ENCODE measurements at places on chromosomes 7 and 10. TPM values are rescaled to one million over a fixed set of nuclear protein-coding genes. Genes with fewer than 3 reads are reported as not detected.
A peak's percentile ranks its signal among the peaks of the same experiment; 100 is the strongest.

DNA sequence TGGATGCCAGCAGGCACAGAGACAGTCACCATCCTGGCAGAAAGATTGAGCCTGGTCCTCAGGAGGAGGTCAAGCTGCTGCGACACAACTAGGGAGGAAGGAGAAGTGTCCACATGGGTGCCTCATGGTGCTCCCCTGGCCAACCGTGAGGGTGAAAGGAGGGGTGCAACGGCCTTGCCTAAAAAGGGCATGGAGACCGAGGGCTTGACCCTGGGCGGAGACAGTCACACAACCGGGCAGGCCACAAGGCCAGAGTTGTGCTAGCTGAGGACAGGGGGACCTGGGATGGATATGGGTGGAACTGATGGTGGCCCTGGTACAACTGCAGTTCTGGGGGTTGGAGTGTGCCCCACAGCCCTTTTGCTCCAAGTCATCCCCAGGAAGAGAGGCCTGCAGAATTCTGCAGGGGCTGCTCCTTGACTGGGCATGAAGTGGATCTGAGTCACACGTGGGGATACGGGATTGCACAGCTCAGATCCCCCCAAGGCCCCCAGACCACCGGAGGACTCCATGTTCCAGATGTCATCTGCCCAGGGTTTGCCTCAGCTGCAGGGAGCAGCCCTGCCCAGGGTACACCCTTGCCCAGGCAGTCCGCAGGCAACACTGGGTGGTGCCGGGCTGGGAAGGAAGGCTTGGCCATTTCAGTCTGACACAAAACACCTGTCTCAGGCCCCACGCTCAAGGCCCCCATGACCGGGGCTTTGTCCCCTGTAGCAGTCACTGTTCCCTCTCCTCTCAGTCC is 602.3 kb upstream of the MGMT start:
- no peak for DNase-seq
- no peak overlapping the region for H3K4me3 ChIP-seq
- H3K4me1 ChIP-seq = no peaks in the 10 kb centered on the region
- H3K36me3 ChIP-seq = no peaks in the 10 kb centered on the region

- no peaks in the 10 kb centered on the region for H3K36me3 ChIP-seq
- no peak overlapping the region for H3K27ac ChIP-seq
- no peak overlapping the region for H3K4me3 ChIP-seq
- no peaks in the 10 kb centered on the region for H3K4me1 ChIP-seq
These were observed 176.3 kb upstream of the MEOX2 start for GRCh38 chr7:15862781-15863165.

- H3K27me3 ChIP-seq = no peaks in the 10 kb centered on the region
- peaks cover 17% of the 10 kb centered on the region for H3K4me1 ChIP-seq
- H3K36me3 ChIP-seq = no peaks in the 10 kb centered on the region
These were observed 106.8 kb downstream of the GLRX3 start for GRCh38 chr10:130243015-130243414.

GRCh38 chr7:135748770-135749169 is at the start of gene FAM180A:
TSS of gene FAM180A (minus strand) at chr7:135748813. CDS start at chr7:135748580, 233 bp downstream.
- no peaks in the 10 kb centered on the region for H3K27me3 ChIP-seq
- no peak within 1 kb of the TSS for H3K27ac ChIP-seq
- no peaks in the 10 kb centered on the region for H3K4me1 ChIP-seq
- no peak within 1 kb of the TSS for H3K4me3 ChIP-seq
- H3K36me3 ChIP-seq = no peaks in the 10 kb centered on the region

DNA sequence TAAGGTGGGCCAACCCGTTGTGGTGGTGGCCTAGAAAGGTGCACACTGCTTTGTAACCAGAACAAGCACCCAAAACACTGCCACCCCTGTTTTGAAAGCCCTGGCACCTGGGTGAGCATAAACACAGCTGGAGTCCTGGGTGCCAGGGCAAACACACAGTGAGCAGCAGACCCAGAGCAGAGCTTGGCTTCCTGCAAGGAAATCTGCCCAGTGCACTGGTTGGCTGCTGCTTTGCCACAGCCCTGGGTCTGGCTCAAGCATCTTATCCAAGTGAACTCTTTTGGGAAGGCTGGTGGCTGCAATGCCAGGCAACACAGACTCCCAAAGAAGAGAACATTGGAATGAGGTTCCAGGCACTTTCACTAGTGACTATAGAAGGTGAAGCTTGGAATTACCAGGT is 145.5 kb upstream of the PDE1C start:
- H3K27ac ChIP-seq = no peak overlapping the region
- H3K4me1 ChIP-seq = no peaks in the 10 kb centered on the region
- DNase-seq = no peak

DNA sequence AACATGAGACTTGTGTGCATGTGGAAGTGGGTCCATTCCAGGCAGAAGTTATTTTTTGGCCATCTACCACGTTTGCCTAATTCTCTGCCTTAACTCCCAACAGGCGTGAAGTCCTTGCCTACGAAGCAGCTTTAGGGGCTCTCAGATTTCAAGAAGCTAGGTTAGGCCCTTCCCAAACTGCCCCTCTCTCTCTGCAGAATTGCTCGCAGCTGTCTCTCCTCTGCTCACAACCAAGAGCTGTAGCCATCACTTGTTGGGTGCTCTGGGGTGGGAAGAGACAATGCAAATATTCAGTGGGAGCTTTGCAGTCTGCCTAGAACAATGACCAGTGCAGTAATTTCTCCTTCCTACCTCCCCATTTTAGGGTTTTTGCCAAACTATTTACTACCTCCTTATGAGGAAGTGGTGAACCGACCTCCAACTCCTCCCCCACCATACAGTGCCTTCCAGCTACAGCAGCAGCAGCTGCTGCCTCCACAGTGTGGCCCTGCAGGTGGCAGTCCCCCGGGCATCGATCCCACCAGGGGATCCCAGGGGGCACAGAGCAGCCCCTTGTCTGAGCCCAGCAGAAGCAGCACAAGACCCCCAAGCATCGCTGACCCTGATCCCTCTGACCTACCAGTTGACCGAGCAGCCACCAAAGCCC is 24.9 kb downstream of the CYP17A1 start:
- H3K27ac ChIP-seq = no peak overlapping the region
- no peak for DNase-seq
- no peaks in the 10 kb centered on the region for H3K4me1 ChIP-seq
- H3K36me3 ChIP-seq = peaks cover 46% of the 10 kb centered on the region

DNA sequence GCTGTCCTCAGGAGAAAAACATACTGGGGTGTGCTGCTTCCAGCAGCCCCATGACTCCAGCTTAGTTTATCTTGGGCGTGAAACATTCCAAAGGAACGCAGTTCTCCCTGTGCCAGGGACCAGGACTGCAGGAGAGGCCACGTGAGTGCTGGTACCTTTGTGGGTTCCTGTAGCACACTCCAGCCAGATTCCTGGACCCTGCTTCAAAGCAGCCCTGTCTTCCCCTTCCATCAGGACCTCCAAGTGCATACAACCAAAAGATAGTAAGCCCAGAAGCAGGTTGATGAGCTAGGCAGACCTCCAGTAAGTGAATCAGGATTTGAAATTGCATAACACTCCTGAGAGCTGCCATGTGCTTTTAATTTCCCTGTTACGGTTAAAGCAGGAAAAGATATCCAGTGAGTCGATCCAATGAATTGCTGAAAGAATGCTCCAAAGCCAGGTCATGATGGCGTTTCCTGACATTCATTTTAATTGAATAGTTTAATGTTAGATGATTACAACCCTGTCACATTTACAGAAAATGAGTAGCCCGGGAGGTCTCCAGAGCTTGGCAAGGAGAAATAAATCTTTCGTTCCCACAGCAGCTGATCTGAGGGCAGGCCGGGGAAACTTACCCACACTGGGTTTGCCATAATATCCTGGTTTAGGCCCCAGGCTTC is 38.9 kb upstream of the CPXM2 start:
- H3K4me1 ChIP-seq = no peaks in the 10 kb centered on the region
- no peaks in the 10 kb centered on the region for H3K36me3 ChIP-seq
- DNase-seq = no peak
- no peak overlapping the region for H3K4me3 ChIP-seq

- H3K27ac ChIP-seq = no peak overlapping the region
- H3K27me3 ChIP-seq = no peaks in the 10 kb centered on the region
- H3K4me3 ChIP-seq = no peak overlapping the region
- peaks cover 17% of the 10 kb centered on the region for H3K4me1 ChIP-seq
These were observed 5.3 kb upstream of the REPIN1 start for GRCh38 chr7:150363370-150363769.

DNA sequence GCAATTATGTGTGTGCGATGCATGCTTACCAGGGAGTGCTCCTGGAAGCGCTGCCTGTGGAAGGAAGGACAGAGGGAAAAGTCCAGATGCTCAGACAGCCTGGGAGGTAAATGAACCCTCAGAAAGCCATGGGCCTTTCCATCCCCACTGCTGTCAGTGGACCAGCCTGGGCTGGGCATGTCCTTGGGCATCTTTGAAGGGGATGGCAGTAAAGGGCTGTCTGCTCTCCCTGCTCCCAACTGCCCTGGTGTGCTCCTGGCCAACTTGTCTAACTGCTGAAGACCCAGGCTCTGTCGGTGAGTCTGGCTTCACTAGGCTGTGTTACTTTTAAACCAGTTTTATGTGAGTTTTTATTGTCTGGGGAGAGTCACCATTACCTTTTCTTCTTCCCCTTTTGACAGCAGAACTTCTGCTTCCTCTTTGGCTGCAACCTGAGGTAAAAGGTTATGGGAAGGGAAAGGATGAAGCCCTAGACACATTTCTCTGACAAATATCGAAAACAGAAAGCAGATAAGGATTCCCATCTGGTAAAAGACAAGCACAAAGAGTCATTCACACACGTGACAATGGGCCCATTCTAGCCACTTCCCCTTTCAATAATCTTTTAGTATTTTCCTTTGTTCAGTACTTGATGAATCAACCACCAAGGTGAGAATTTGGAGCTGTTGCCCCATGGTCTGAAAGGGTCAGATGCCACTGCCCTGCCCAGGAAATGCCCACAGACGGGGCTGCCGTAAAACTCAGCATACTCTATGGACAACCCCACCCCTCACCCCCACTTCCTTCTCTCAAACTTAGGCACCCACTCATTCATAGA is 27.6 kb upstream of the PIK3AP1 start:
- no peak overlapping the region for H3K27ac ChIP-seq
- H3K4me1 ChIP-seq = no peaks in the 10 kb centered on the region
- no peaks in the 10 kb centered on the region for H3K27me3 ChIP-seq
- no peak for DNase-seq

- no peaks in the 10 kb centered on the region for H3K36me3 ChIP-seq
- no peaks in the 10 kb centered on the region for H3K27me3 ChIP-seq
- DNase-seq = no peak
- H3K27ac ChIP-seq = no peak overlapping the region
These were observed 174.8 kb upstream of the PRPS1L1 start for GRCh38 chr7:18202315-18203045.

DNA sequence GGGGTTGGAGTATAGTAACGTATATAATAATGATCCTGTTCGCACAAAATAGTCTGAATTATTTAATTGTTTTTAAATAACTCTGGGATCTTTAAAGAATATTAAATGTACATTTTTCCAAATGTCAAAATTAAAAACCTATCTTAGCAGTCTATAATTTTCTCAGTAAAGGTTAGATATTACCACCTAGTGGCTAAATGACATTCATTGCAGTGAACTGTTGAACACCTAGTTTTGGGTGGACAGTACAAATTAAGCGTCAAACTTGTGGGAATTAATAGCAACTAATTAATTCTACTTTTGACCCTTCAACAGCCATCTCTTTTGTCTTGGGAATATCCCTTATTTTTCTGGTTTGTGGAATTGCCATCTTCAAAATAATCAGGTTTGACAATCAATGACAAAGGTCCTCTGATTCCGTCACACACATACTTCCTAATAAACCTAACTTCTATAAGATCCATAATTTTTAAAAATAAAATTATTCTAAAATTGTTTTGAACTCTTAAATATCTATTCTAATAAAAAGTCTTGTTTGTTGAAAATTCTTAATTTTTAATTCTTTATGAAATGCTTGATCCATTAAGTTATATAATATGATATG is 165.7 kb downstream of the SEMA3D start:
- no peaks in the 10 kb centered on the region for H3K27me3 ChIP-seq
- no peak overlapping the region for H3K4me3 ChIP-seq
- H3K36me3 ChIP-seq = no peaks in the 10 kb centered on the region
- DNase-seq = no peak
- H3K4me1 ChIP-seq = no peaks in the 10 kb centered on the region
- no peak overlapping the region for H3K27ac ChIP-seq

GRCh38 chr10:17648243-17649035 is 4.5 kb downstream of the STAM start:
- peak overlapping the region; percentile 38 for H3K27ac ChIP-seq
- DNase-seq = peak; percentile 63
- no peaks in the 10 kb centered on the region for H3K27me3 ChIP-seq

GRCh38 chr10:132840698-132841614 is 55.0 kb upstream of the NKX6-2 start:
- no peaks in the 10 kb centered on the region for H3K27me3 ChIP-seq
- no peak overlapping the region for H3K4me3 ChIP-seq
- H3K36me3 ChIP-seq = no peaks in the 10 kb centered on the region
- H3K27ac ChIP-seq = no peak overlapping the region
- no peak for DNase-seq
- H3K4me1 ChIP-seq = no peaks in the 10 kb centered on the region

DNA sequence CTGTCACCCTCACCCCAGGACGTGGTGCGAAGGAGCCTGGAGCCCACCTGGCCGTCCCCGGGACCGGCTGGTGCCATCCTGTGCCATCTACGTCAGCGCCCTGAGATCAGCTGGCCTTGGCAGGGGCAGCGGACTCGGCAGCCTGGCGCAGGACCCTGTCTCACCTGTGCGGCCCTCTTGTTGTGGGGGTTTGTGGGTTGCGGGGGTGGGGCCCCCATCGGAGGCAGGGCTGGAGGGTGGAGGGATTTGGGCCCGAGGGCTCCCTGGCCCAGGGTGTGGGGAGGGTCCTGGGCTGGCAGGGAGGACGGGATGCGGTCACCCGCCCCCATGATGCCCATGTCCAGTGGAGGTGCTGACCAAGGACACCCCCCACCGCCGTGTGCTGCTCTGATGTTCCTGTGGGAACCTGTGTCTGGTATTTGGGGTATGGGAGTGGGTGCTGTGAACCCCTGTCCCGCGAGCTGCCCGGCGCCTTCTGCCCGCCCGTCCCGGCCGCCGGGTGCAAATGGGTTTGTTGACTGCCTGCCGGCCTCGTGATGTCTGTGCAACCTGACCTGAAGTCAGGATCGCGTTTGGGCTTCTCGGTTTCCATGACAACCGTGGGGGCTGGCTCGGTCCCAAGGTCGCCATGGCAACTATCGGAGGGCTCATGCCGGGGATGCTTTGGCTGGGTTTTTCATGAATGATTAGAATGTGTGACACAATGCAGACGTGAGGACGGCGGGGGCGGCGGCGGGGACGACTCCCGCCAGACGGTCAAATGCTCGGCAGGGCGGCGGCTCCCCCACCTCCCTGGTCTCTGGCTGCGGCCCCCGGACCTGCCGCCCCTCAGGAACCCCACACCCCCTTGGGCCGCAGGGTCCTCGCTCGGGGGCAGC is 7.3 kb downstream of the MAFK start:
- H3K4me1 ChIP-seq = peaks cover 17% of the 10 kb centered on the region
- H3K36me3 ChIP-seq = peaks cover 18% of the 10 kb centered on the region
- no peak overlapping the region for H3K4me3 ChIP-seq
- no peak for DNase-seq
- H3K27me3 ChIP-seq = no peaks in the 10 kb centered on the region

Gene CALD1
- not detected for polyA plus RNA-seq

Gene ADCY1
- not detected for polyA plus RNA-seq

Gene ZNF736
- 4.3 TPM for polyA plus RNA-seq

Data from CD4-positive, alpha-beta memory T cell (primary cell).